ENCODE measurements at places on chromosomes 13 and 19. TPM values are rescaled to one million over a fixed set of nuclear protein-coding genes. Genes with fewer than 3 reads are reported as not detected.

The VSTM1 gene
- not detected for total RNA-seq

The LYPD3 gene
- total RNA-seq, result 17.6 TPM

The C3 gene
- total RNA-seq, result 856 TPM

The ZNF808 gene
- 35.1 TPM for total RNA-seq

The KISS1R gene
- not detected for total RNA-seq

The NLRP5 gene
- total RNA-seq, result 0.98 TPM

The CEACAM16 gene
- total RNA-seq, result not detected

The ZNF468 gene
- total RNA-seq, result 38.2 TPM

The FGF22 gene
- total RNA-seq, result 0.33 TPM

The NALCN gene
- 12.1 TPM for total RNA-seq

The ZNF709 gene
- 3.0 TPM for total RNA-seq

The POU4F1 gene
- total RNA-seq, result not detected

All from breast epithelium (tissue), 4 donors.